ENCODE measurements at places on chromosomes 13 and 19. TPM values are rescaled to one million over a fixed set of nuclear protein-coding genes. Genes with fewer than 3 reads are reported as not detected.

Gene UPK1A
- polyA plus RNA-seq: 0.32 TPM

Gene ZNF492
- polyA plus RNA-seq: not detected

GRCh38 chr19:8600816-8601215 is 9.7 kb downstream of the ADAMTS10 start:
- no peak for DNase-seq

DNA sequence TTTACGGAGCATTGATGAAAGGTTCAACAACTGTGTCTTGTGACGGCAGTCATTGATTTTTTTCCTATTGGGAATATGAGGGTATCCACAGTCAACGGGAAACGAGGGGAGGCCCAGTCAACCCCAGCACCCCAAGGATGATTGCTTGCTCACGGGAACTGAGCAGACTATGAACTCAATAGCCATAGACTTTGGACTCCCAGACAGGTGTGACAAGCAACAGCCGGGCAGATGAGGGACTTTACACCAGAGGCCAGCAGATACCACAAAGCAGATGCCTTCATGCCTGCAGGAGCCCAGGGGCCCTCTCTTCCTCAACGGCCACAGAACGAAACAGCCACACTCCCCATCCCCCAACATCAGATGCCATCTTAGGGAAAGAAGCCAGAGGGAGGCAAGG is 80.3 kb upstream of the FLT1 start:
- DNase-seq: no peak

Gene ZNF471
- 2.6 TPM for polyA plus RNA-seq

DNA sequence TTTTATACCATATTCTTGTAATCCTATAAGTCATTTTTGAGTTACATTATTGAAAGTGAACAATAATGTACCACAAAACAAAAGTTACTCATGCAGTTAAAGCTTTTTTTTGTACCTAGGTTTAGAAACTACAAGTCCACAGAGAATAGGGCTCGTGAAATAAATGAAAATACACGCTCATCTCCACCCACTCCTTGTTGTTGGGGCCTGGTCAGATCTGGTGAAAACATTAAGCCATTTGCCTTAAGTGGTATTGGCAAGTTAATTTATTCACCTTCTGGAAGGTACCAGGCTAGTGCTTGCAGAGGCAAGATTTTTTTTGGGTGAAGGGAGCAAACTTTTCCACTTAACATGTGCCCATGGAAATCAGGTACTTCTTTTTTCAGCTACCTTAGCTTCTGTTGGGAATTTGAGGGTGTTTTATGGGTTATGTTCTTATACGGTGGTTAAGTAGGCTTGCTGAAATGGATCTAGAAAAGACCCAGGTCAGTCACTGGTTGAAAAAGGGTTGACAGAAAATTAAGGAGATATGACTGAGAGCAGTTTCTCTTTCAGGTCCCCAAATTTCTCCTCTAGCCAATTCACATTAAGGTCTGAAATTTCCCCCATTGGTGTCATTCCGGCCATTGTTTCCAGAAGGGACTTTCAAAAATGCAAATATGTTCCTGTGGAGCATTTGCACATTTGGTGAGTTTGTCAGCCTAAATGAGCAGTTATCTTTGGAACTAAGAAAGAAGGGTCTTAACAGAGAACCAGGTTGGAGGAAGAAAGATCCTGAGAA is 143.3 kb downstream of the KCNRG start:
- DNase-seq: no peak

DNA sequence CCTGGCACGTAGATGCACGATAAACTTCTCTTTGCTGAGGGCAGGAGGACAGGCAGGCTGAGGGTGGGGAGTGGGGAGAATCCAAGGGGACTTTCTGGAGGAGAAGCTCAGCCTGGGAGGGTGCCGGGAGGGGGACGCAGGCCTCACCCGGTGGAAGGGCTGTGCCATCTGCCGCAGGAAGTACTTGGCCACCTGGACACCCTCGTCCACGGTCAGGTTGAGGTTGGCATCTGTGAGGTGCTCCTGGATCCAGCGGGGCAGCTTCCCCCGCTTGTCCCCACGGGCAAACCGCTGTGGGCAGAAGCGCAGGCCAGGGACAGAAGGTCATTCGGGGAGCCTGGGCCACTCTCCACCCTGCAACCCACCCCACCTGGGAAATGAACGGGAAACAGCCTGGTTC is 11.5 kb downstream of the KLC3 start:
- DNase-seq: no peak
